GM12878 (cell line): ENCODE measurements at places on chromosomes 13 and 19. TPM values are rescaled to one million over a fixed set of nuclear protein-coding genes. Genes with fewer than 3 reads are reported as not detected.

The LILRB4 gene
- total RNA-seq: 25.2 and 26.0 TPM in 2 replicates

The DACH1 gene
- 0.05 TPM in 1 of 2 replicates, not detected in the other for total RNA-seq

DNA sequence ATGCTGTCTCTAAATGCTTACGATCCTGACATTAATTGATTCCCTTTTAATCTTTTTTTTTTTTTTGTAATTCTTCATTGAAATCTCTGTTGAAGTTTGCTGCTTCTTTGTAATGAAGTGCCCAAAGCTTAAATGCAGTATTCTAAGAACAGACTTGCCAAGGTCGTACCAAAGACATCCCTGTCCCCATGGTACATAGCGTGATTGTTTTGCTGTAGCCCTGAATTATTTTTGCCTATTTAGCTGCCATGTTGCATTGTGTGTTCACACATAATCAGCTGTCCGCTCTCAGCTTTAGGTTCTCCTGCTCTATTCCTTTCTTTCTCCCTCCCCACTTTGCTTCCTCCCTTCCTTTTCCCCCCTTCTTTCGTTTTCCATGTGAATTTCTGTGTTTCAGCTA, 21.1 kb downstream of the FGF9 start:
- no peak overlapping the region for H3K4me3 ChIP-seq
- H3K4me1 ChIP-seq: no peaks in the 10 kb centered on the region; the same call in 1 of the 2 replicates
- H3K27ac ChIP-seq: no peak overlapping the region
- DNase-seq: no peak

DNA sequence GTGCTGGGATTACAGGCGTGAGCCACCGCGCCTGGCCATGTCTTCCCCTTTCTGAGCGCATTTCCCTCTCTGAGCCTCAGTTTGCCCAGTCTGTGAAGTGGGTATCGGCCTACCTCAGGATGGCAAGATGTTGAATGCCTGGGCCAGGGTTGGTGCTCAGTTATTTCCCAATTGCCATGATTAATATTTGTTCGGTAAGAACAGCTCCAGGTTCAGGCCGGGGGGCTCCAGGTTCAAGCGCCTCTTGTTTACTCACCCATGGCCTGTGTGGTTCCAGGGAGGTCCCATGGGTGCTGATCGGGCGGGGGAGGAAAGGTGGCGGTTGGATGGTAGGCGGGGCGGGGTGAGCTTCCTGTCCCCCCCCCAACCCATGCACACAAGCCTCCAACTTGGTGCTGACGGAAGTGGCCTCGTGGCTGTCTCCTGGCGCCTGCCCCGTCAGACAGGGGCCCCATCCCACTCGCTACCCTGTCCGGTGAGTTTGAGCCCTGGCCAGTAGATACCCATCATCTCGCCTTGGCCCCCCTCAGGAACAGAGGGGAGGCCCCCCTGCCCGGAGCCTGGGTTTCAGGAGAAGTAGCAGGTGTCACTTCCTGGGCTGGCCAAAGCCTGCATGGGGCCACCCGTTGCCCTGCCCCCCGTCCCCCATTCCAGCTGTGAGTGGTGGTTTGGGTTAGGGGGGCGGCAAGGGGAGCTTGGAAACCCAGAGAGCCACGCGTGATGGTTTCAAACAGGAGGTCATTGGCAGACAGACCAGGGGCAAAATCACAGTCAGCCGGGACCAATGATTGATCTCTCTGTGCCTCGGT, at the start of gene FCHO1:
Gene FCHO1 (plus strand): TSS at position 375 of the 809 bp plus-strand sequence. CDS start 3,688 bp downstream, outside the sequence.
- no peaks in the 10 kb centered on the region for H3K27me3 ChIP-seq
- H3K4me1 ChIP-seq: peaks cover 55% of the 10 kb centered on the region
- H3K4me3 ChIP-seq: peak within 1 kb of the TSS; percentile 74
- H3K36me3 ChIP-seq: no peaks in the 10 kb centered on the region
- H3K27ac ChIP-seq: peak within 1 kb of the TSS; percentile 95

DNA sequence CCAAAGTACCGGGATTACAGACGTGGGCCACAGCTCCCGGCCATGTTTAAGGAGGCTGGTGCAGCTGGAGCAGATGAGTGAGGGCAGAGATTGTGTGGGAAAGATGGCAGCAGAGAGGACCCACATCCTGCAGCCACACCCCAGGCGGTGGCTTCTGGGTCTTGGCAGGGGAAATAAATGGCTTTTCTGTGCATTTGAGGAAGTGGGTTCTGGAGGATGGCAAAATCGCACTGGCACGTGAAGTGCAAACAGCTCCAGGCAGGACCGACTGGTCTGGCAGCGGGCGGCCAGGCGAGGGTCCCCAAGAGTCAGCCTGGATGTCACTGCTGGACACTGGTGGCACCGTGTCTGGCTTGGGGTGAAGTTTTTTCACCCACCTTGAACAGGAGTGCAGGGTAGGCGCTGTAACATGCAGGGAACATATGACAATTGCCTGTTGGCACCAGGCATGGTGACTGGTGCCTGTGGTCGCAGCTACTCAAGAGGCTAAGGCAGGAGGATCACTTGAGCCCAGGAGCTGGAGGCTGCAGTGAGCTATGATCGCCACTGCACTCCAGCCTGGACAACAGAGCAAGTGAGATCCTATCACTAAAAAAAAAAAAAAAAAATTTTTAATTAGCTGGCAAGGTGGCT, 8.4 kb downstream of the B3GNT3 start:
- no peak overlapping the region for H3K4me3 ChIP-seq
- no peaks in the 10 kb centered on the region for H3K36me3 ChIP-seq
- H3K27me3 ChIP-seq: peaks cover 3% of the 10 kb centered on the region

- H3K36me3 ChIP-seq: no peaks in the 10 kb centered on the region
- peak overlapping the region; percentile 94 for H3K27ac ChIP-seq
- no peak overlapping the region for H3K4me3 ChIP-seq
- H3K27me3 ChIP-seq: no peaks in the 10 kb centered on the region
- peaks cover 40% of the 10 kb centered on the region for H3K4me1 ChIP-seq
Observed at GRCh38 chr13:23776698-23777574, 112.3 kb downstream of the MIPEP start.

The NPAS1 gene
- total RNA-seq: 0.45 and 0.72 TPM in 2 replicates

DNA sequence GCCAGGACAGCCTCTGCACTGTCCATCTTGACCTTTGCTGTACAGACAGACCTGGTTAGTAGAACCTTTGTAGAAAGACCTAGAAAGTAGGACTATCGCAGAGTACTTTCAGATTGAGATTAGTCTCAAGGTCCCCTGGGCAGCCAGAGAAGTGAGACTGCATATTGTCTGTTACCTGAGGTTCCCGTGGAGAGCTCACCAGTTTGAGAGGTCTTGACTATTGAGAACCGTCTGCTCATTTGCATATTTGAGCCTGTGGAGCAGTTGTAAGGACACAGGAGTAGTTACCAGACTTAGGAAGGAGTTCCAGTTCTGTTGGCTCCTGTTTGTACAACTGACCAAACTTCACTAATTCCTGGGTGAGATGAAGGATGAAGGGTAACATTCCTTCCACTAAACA, 66.2 kb downstream of the SPATA13 start:
- no peak overlapping the region for H3K27ac ChIP-seq
- no peak for DNase-seq
- peaks cover 24% of the 10 kb centered on the region for H3K4me1 ChIP-seq
- no peaks in the 10 kb centered on the region for H3K27me3 ChIP-seq
- H3K36me3 ChIP-seq: no peaks in the 10 kb centered on the region
- H3K4me3 ChIP-seq: no peak overlapping the region

GRCh38 chr19:11296264-11296663, 304 bp downstream of the TSPAN16 start:
- DNase-seq: no peak
- no peak overlapping the region for H3K4me3 ChIP-seq
- no peaks in the 10 kb centered on the region for H3K36me3 ChIP-seq
- H3K27ac ChIP-seq: no peak overlapping the region
- H3K4me1 ChIP-seq: peaks cover 7% of the 10 kb centered on the region
- H3K27me3 ChIP-seq: no peaks in the 10 kb centered on the region

The NRTN gene
- total RNA-seq: not detected in 2 replicates

The IGFL3 gene
- total RNA-seq: not detected in 2 replicates

The ZNF90 gene
- total RNA-seq: 0.21 TPM in 1 of 2 replicates, not detected in the other

The ZFP82 gene
- total RNA-seq: 2.0 and 2.6 TPM in 2 replicates

DNA sequence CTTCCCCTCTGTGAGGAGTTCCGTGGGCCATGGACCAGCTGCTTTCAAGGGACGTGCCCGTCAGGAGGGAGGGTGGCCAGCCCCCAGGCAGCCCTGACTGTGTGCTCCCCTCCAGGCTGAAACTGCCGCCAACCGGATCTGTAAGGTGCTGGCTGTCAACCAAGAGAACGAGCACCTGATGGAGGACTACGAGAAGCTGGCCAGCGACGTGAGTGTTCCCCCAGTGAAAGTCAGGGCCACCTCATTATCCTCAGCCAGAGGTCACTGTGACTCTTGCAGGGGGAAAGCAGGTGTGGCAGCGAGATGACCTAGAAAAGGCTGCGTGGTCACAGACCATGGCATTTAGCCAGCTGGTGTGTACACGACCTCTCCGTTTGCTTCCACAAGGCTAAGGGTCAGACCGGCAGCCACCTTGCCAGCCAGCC, 29.9 kb downstream of the CAPN12 start:
- no peak overlapping the region for H3K4me3 ChIP-seq
- H3K36me3 ChIP-seq: peaks cover 15% of the 10 kb centered on the region
- no peaks in the 10 kb centered on the region for H3K4me1 ChIP-seq
- no peak for DNase-seq
- no peaks in the 10 kb centered on the region for H3K27me3 ChIP-seq
- no peak overlapping the region for H3K27ac ChIP-seq

- no peaks in the 10 kb centered on the region for H3K4me1 ChIP-seq
- no peaks in the 10 kb centered on the region for H3K36me3 ChIP-seq
- DNase-seq: no peak
- H3K27ac ChIP-seq: no peak overlapping the region
- peak overlapping the region; percentile 32; the same call in 1 of the 2 replicates for H3K4me3 ChIP-seq
- peaks cover 4% of the 10 kb centered on the region for H3K27me3 ChIP-seq
Observed at GRCh38 chr13:98143157-98143553, 261 bp downstream of the FARP1 start.

DNA sequence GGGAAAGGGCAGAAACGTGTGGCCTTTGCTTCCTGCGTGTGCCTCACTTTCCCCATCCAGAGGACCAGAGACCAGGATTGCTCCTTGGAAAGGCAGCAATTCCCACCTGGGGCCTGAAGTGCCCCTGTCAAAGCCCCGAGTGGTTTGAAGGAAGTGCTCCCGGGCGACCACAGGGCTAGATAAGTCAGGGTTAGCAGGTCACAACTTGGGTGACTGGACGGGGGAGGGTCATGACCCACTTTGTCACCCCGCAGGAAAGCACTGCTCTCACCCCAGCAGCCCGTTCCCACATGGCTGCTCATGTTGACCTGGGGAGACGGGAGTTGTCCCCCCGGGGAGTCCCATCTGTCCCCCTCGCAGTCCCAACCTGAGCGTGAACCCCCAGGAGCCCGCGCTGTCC, 459 bp downstream of the PRAM1 start:
- H3K36me3 ChIP-seq: no peaks in the 10 kb centered on the region
- H3K4me1 ChIP-seq: peaks cover 4% of the 10 kb centered on the region; the same call in 1 of the 2 replicates
- no peak overlapping the region for H3K4me3 ChIP-seq
- H3K27me3 ChIP-seq: no peaks in the 10 kb centered on the region
- no peak for DNase-seq

DNA sequence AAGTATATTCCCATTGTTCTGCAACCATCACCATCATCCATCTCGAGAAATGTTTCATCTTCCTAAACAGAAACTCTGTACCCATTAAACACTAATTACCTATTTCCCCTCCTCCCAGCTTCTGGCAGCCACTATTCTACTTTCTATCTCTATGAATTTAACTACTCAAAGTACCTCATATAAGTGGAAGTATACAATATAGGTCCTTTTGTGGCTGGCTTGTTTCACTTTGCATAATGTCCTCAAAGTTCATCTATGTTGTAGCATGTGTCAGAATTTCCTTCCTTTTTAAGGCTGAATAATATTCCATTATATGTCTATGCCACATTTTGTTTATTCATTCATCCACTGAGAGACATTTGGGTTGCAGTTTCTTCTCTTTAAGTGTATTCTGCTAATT, 159.4 kb downstream of the KCNRG start:
- no peak for DNase-seq
- H3K4me3 ChIP-seq: no peak overlapping the region
- H3K27me3 ChIP-seq: no peaks in the 10 kb centered on the region
- no peaks in the 10 kb centered on the region for H3K36me3 ChIP-seq
- H3K4me1 ChIP-seq: no peaks in the 10 kb centered on the region

GRCh38 chr13:26222520-26223046, 469 bp upstream of the RNF6 start:
- peak overlapping the region; percentile 86 for H3K4me3 ChIP-seq
- H3K36me3 ChIP-seq: no peaks in the 10 kb centered on the region
- peak overlapping the region; percentile 99 for H3K27ac ChIP-seq
- no peak for DNase-seq
- peaks cover 4% of the 10 kb centered on the region for H3K4me1 ChIP-seq
- no peaks in the 10 kb centered on the region; the same call in 1 of the 2 replicates for H3K27me3 ChIP-seq

DNA sequence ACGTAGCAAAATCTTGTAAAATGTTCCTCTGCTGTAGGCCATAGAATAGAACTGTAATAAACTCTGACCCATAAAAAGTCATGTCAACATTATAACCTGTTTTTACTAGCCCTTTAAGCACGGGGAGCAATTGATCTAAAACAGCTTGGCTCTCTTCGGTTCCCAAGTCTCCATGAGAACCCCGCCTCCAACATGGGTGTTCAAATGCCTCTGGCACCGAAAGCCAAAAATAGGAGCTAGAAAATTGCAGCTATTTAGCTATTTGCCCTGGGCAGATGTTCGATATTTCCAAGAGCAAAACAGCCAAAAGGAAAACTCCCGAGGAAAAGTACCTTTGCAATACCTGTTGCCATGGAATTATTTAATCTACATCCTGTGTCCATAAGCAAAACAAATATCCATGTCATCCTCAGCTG, 563.1 kb downstream of the EFNB2 start:
- no peak overlapping the region for H3K4me3 ChIP-seq
- no peaks in the 10 kb centered on the region for H3K27me3 ChIP-seq
- no peak for DNase-seq
- no peaks in the 10 kb centered on the region for H3K4me1 ChIP-seq
- H3K36me3 ChIP-seq: no peaks in the 10 kb centered on the region
- no peak overlapping the region for H3K27ac ChIP-seq

DNA sequence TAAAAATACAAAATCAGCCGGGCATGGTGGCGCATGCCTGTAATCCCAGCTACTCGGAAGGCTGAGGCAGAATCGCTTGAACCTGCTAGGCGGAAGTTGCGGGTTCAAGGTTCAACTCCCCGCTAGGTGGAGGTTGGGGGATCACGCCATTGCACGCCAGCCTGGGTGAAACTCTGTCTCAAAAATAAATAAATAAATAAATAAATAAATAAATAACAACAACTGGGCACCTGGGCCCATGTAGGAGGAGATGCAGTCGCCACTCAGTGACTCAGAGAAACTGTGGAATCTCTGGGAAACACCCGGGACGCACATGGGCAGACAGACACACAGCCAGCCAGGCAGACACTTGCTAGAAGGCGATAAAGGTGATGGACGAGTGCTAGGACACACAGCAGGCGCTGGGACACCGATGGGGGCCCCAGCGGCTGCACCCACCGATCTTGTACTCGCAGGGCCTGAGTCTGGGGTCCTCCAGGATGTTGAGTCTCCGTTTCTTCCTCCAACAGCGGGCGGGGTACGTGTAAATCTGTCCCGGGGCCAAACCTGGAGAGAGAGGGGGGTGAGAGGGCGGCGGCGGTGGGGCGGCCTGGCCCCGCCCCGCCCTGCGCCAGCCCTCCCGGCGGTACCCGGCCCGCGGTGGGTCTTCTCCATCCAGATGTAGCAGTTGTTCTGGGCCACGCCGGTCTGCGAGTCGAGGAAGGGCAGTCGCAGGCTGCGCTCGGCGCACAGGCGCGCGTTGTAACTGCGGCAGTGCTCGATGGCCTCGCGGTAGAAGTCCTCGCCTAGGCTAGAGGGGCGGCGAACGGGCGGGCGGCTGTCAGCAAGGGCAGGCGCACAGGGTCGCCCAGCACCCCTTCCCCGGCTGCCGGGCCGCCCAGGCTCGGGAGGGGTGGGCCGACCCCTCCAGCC, 1.8 kb downstream of the DPF1 start:
- no peak for DNase-seq
- H3K4me1 ChIP-seq: 0 out of 2 replicates have a peak, but pooled peaks cover 4% of the 10 kb centered on the region
- H3K4me3 ChIP-seq: no peak overlapping the region

GRCh38 chr13:112249644-112250610, 126.2 kb upstream of the SPACA7 start:
- H3K36me3 ChIP-seq: no peaks in the 10 kb centered on the region
- no peak overlapping the region for H3K27ac ChIP-seq
- no peak overlapping the region for H3K4me3 ChIP-seq
- H3K4me1 ChIP-seq: no peaks in the 10 kb centered on the region
- H3K27me3 ChIP-seq: no peaks in the 10 kb centered on the region
- DNase-seq: no peak
